ENCODE measurements at places on chromosomes 3 and 15.

DNA sequence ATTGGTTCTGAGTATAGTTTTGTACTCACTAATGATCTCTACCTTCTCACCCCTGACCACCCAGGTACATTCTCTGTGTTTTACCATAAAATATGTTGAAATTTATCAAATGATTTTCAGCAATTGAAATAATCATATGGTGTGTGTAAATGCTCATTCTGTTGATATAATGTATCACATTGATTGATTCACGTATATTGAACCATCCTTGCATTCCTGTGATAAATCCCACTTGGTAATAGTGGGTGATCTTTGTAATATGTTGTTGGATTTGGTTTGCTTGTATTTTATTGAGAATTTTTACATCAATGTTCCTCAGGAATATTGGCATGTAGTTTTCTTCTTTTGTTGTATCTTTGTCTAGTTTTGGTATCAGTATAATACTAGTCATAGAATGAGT lies 1497.6 kb downstream of the OTOL1 start:
- no peak for DNase-seq

DNA sequence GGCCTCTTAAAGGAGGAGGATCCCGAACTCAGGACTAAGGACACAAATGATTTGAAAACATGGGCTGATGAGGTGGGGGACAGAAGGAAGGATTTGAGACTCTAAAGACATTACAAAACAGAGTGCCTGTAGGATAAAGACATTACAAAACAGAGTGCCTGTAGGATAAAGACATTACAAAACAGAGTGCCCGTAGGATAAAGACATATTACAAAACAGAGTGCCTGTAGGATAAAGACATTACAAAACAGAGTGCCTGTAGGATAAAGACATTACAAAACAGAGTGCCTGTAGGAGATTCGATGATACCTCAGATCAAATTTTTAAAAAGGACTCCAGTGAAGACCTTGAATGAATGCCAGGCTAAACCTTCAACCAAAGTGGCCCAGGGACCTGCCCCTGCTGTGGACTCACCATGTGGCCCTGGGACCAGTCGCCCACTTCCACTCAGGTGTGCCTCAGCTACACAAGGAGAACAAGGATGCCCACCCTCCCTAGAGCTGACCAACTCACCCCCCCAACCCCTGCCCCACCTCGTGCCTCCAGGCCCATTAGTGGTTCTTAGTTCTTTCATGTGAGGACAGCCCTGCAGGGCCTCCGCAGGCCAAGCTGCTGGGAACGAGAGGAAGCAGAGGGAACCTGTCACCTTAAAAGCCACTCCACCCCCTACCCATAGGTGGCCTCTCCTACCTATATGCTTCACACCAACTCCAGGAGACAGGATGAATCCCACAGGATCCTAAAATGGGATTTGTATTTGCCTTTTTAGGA lies 59.8 kb downstream of the SH3BP5 start:
- peak; percentile 27 for DNase-seq

DNA sequence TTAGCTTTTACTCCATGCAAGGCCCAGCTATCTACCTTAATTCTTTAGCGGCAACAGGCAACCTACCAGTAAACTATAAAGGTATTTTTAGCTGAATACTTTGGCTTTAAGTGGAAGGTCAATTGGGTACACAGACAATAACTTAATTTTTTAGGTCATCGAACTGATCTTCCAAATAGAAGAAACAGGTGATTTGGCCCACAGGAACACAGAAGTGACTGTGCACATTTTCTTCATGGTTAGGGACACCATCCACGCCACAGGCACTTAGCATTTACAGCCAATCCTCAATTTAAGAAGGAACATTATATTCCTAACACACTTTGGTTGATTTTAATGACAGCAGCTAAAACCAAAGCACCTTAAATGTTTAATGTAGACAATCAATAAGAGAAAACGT lies 1.9 kb downstream of the ARPP19 start:
- DNase-seq: no peak

DNA sequence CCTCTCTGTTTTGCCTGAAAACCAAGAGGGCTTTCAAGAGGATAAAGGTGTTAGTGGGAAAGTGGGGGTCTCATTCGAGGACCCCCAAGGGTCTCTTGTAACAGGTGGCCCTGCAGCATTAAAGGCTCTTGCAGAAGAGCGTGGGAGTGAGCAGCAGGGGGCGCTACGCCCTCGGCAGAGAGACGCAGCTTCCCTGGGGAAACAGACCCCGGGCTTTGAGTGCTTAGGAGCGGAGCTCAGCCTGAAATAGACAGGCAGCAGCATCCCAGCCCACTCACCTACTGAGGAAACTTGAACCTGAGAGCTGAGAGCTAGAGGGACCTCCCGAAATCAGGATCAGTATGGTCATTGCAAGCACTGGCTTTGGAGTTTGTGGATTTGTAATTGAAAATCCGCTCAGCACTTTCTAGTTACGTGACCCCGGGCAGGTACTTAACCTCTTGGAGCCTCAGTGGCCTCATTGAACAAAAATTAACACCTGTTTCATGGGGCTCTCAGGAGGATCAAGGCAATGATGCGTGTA lies 25.7 kb downstream of the RPLP1 start:
- peak; percentile 84 for DNase-seq

DNA sequence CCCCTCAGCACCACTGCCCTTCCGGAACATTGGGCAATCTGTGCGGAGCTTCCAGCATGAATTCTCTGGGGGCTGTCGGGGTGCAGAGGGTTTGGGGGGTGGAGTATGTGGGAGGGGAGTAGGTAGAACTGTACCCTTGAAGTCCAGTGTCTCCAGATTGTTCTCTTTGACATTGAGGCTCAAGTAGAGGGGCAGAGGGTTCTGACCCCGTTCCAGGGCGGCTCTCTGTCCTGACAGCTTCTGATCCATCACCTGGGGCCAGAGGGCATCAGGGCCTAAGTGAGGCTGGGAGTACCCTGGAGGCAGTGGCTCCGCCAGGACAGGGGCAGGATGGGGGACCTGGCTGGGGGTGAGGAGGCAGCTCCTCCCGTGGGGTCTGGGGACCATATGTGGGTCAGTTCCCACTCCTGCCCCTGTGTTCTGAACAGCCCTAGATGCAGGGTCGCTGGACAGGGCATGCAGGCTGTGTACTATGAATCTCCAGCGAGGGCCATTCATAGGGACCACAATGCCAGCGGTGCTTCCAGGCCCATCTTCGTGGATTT lies 22.1 kb downstream of the PLA2G4D start:
- DNase-seq: no peak

DNA sequence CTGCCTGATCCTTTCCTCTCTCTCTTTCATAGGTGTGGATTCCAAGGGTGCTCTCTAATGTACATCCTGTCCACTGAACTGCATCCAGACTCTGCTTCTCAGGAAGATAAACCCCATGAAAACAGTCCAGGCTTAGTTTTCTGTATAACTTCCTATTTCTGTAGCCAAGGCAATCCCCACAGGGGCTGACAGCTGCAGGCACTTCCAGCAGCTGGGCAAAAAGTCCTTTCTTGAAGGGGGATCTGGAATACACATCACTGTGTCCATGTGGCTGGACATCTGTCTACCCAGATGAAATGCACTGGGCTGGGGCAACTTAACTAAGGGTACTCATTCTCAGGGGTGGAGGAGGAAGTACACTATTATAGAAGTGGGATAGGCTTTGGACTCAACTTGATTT lies 72.2 kb downstream of the NR1D2 start:
- no peak for DNase-seq

DNA sequence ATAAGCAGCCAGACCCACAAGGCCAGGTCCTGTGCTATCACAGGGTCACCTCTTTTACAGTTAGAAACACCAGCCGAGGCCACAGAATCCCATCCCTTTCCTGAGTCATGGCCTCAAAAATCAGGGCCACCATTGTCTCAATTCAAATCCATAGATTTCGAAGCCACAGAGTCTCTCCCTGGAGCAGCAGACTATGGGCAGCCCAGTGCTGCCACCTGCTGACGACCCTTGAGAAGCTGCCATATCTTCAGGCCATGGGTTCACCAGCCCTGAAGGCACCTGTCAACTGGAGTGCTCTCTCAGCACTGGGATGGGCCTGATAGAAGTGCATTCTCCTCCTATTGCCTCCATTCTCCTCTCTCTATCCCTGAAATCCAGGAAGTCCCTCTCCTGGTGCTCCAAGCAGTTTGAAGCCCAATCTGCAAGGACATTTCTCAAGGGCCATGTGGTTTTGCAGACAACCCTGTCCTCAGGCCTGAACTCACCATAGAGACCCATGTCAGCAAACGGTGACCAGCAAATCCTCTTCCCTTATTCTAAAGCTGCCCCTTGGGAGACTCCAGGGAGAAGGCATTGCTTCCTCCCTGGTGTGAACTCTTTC lies 39.6 kb downstream of the TGM4 start:
- DNase-seq: peak; percentile 81

DNA sequence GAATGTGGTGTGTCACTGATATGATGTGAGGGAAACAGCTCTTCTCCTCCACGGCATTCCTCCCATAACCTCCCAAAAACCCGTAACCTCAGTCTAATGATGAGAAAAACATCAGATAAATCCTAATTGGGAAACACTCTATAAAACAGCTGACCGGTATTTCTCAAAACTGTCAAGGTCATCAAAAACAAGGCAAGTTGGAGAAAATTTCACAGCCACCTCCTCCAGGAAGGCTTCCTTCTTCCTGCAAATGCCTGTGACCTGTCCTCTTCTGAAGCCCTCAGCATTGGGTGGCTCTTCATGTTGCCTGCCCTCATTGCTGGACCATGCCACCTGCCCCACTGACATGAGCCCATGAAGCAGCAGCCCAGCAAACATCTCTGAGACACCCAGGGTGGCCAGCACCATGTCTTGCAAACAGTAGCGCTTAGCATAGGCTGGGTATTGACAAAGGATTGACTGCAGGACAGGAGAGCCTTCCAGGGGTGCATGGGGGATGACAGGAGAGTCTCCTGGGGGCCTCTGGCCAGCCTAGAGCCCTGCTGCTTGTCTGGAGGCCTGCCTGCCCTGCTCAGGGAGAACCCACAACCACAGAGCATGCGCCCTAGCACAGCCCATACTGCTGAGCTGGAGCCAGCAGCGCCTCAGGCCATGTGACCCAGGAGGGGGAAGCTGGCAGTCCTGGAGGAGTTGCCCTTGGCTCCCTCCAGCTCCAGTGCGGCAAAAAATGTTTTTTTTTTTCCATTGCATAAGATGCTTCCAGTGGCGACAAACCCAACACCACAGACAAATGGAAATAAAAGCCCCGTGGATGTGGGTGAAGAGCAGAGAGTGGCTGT lies 49.7 kb downstream of the XXYLT1 start:
- DNase-seq: no peak

- no peak for DNase-seq
Measured at GRCh38 chr3:132047209-132047608, 12.4 kb upstream of the CPNE4 start.

DNA sequence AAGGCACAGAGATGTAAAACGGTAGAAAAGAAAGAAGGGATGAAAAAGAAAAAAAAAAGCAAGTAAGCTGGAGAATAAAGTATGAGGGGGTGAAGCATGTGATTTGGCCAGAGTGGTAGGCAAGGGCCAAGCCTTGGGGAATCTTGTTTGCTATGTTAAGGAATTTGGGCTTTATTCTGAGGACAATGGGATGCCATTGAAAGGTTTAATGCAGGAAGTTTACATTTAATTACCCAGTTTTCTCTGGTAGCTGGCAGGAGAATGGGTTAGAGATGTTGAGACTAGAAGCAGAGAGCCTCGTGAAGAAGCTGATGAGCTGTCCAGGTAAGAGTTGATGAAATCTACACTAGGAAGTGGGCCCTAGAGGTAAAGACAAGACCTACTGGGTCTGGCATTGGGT lies 455.9 kb downstream of the PDCD6IP start:
- no peak for DNase-seq

- no peak for DNase-seq
Measured at GRCh38 chr3:187713504-187713903, 11.1 kb upstream of the RTP2 start.

DNA sequence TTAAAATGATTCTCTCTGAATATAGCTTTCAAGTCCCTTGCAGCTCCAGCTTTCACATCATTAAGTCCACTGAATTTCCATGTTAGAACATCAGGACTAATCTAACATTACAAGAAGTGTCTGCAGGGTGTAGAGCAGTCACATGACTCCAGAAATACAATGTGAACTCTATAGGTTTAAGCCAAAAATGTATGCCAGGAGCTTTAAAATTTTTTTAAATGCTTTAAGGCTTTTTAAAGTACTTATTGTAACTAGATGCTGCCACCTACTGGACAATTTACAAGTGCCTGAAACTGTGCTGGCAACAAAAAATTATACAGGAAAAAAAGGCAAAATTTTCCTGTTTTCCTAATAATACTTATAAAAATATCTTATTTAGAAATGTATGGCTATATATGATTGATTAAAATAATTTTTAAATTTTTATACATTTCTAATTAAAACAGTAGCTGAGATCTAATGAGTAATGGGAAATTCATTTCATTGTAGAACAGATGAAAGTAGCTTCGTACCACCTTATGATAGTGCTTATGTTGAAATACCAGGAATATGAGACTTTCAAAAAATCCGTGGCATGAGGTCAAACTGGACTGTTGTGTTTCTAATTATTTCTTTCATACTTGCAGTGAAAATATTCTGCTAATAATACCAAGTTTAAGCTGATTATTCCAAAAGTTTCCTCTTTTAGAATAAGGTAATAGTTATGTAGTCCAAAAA lies 25.7 kb downstream of the FSIP1 start:
- no peak for DNase-seq
